Activated effector memory CD4-positive, alpha-beta T cell treated with anti-CD3 and anti-CD28 coated beads, Interleukin-2, amount 50 U/mL, for 16 hours (primary cell): ENCODE measurements at places on chromosomes 13 and 19.

- DNase-seq: peak; percentile 64
Measured at GRCh38 chr13:100673376-100673712, 1.3 kb downstream of the TMTC4 start.

- DNase-seq: no peak
Measured at GRCh38 chr19:29321116-29321515, 108.2 kb upstream of the UQCRFS1 start.

- DNase-seq: no peak
Measured at GRCh38 chr13:101303521-101303920, 112.8 kb downstream of the NALCN start.

DNA sequence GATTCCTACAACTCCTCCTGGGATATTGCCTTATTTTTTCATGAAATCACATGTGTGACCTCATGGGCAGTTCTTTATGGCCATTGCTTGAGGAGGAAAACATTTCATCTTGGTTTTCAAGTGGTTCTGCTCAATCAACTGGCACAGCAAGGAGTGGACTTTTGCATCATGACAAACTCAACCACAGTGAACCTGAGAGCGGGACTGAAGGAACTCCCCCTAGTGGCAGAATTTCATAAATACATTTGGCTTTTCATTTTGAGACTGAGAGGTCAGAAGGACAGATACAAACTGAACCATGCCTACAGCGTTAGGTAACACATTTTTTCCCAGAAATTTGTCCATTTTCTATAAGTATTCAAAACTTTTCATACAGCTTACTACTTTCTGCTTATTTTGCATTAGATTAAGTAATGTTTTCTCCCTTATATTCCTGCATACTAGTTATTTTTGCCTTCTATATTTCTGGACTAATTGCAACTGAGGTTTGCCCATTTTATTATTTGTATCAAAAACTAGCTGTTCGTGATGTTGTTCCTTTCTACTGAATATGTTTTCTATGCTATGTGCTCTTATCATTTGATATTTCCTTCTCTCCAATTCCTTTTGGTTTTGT, 13.4 kb upstream of the SIGLEC12 start:
- DNase-seq: no peak

DNA sequence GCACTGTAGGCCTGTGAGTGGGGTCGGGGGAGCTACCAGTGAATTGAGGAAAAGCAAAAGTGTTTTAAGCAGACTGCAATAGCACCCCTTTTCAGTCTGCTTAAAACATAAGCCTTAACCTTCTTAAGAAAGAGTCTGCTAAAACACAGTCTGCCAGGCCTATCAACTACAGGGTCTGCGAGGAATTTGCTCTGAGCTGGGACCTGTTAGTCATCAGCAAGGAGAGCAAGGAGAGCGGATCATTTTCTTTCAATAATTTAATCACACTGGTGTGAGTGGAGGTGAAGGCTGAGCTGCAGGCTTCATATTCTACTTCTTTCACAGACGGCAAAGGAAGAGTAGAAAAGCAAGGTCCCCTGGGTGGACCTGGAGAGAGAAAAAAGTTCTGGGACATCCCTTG, 342.7 kb downstream of the ENOX1 start:
- no peak for DNase-seq

DNA sequence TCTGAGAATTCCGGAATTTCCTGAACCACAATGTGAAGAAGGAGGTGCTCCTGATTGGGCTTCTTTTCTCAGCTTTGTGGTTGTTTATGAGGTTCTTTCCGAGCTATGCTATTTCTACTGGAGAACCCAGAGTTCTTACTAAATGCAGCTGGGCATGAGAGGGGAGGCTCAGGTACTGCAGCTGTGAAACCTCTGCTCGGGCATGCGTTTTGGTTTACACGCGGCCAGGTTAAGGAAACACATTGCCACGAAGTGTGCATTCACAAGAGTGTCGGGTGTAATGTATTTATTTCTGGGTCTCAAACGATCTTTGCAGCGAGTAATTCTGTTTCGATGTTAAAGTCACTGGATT, 661 bp upstream of the MIR17HG start:
- peak; percentile 81 for DNase-seq

DNA sequence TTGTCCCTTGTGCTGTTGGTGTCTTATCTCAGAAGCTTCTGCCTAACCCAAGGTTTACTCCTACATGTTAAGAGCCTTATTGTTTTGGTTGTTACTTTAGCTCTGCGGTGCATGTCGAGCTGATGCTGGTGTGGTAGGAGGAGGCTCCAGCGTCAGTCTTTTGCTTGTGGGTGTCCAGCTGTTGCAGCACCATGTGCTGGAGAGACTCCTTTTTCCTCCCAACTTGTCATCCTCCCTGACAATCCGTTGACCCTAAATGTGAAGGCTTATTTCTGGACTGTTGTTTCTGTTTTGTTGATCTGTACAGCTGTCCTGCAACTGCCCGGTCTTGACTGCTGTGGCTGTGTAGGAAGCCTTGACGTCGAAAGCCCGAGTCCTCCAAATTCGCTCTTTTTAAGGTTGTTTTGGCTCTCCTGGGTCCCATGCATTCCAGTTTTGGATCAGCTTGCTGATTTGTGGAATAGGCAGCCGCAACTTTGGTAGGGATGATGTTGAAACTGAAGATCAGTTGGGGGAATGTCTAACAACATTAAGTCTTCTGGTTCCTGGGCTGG, 15.3 kb downstream of the NAXD start:
- no peak for DNase-seq

DNA sequence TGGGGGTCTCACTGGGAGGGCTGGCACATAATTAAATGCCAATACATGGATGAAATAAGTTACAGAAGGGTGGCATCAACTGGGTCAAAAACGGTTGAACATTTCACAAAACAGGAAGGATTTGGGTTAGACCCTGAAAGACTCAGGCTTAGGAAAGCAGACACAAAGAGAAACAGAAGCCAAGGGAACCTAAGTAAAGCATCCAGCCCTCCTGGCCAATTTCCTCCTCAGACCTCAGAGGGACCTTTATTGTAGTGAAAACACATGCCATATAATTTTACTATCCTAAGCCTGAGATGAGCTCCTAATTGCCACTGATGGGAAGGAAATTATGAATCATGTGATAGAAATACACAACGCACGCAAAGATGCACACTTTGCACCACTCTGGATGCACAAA, 12.1 kb upstream of the CEACAM3 start:
- no peak for DNase-seq

DNA sequence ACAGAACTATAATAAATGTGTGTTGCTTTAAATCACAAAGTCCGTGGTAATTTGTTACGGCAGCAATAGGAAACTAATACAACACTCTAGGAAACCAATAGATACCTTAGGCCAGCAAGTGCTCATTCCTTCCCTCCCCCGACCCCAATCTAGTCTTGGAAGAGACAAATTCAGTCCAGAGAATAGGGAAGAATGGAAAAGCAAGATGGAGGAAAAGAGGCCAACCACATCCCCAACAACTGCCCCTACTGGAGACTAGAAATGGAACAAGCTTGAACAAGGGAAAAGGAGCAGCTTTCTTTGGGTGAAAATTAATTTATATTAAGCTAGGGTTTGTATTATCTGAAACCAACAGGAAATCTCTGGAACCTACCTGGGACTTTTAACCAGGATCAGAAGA, 54.4 kb downstream of the DIAPH3 start:
- DNase-seq: no peak
